ENCODE measurements at places on chromosomes 4 and X.
A peak's percentile ranks its signal among the peaks of the same experiment; 100 is the strongest.

DNA sequence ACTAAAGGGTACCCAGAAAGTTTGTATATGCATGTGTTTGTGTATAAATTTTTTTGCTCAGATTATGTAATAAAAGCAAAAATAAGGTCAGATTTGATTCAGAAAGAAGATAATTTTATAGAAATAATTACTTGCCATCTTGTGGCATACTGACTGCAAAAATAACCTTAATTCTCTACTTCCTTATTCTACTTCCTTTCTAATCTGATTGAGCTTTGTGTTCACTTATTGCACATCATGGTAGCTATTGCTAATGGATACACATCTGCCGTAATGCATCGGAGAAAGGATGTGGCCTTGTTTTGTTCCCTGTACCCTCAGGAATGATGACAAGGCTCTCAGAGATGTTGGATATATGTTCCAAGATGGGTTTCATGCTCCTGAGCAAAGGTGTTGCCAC is 10.5 kb upstream of the GNPDA2 start:
- no peak for DNase-seq

- no peak for DNase-seq
Observed at GRCh38 chrX:124256216-124256615, 76.2 kb upstream of the TEX13D start.

- peak; percentile 15 for DNase-seq
Observed at GRCh38 chr4:25030277-25031076, at the start of gene LGI2. LGI2 (minus strand) TSS chr4:25030946; CDS start chr4:25030693, 253 bp downstream.

GRCh38 chrX:143787341-143787740 is 66.8 kb upstream of the SPANXN2 start:
- no peak for DNase-seq

DNA sequence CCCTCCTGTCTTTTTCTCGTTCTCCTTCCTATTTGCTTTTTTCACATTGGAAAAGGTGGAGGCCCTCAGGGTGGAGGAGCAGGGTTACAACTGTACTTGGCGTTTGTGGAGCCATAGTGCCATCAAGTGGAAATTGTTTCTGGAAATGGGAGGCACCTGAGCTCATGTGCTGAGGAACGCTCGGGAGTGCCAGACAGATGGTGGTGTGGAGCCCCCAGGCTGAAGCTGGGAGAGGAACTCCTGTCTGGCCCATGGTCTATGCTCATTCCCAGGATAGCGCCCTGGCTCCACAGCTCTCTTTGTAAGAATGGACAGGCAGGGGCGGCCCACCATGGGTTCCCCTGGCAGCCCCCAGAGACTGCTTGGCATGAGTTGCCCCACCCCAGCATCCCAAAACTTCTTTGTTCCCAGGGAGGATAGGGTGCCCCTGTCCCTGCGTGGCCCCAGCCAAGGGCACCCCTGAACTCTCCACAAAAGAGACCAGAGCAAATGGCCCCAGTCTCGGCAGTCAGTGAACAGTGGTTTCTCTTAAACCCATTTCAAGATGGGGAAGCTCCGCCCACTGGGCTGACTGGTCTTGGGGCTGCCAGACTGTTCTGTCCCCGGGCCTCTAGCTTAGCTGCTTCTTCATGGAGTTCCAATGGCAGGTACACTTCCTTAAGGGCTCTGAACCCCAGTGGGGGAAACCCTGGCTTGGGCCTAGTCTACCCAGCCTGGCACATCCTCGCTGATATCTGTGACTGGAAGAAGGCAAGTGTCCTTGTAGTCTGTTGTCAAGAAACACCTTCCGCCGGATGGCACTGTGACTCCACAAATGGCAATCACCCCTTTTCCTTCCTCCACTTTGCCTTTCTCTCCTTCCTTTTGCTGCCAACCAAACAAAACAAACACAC is 70.1 kb downstream of the NBDY start:
- peak; percentile 27 for DNase-seq

DNA sequence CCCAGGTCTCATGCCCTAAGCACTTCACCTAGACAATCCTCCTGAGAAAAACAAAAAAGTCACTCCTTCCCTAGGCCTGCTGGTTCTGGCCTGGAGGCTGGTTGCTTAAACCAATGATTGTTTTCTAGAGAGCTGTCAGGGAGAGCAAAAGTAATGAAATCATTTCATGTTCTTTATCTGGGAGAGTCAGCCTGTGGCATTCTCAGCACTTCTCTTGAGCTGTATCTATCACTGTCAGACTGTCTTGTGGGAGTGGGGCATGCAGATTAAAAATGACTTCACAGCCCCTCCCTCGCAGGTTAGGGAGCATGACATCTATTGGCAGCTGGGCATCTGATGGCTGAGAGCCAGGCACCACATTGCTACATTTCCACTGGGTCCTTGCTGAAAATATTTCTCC is 20.4 kb upstream of the TMEM154 start:
- no peak for DNase-seq

DNA sequence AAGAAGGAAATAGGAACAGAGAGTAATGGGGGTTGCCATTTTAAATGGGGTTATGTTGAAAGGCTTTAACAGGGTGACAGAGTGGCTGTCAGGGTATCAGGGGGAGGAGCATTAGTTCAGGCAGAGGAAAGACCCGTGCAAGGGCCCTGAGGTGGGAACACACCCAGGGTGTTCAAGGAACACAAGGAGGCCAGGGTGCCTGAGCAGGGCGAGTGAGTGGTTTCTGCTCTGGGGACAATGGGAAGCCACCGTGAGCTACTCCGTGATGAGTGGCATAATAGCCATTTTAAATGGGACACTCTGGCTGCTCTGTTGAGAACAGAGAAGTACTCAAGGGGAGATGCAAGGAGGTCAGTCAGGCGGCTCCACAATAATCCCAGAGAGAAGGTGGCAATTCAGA is 4.5 kb downstream of the EVC2 start:
- no peak for DNase-seq

DNA sequence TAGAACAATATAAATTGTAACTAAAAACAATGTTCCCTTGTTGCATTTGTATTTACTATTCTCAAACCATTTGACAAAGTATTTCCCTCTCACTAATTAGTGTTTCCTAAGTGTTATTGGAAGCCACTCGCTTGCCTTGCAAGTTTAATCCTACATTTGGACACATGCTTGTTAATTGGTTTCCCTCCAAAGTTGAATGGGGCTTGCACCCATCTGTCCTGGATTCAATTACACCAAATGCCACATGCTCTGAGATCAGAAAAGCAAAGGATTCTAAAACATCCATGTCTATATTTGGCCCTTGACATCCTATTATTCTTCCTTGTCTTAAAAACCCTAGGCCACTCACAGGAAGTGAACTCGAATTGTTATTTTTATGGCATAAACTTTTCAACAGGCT is 146.6 kb downstream of the AMELX start:
- no peak for DNase-seq

DNA sequence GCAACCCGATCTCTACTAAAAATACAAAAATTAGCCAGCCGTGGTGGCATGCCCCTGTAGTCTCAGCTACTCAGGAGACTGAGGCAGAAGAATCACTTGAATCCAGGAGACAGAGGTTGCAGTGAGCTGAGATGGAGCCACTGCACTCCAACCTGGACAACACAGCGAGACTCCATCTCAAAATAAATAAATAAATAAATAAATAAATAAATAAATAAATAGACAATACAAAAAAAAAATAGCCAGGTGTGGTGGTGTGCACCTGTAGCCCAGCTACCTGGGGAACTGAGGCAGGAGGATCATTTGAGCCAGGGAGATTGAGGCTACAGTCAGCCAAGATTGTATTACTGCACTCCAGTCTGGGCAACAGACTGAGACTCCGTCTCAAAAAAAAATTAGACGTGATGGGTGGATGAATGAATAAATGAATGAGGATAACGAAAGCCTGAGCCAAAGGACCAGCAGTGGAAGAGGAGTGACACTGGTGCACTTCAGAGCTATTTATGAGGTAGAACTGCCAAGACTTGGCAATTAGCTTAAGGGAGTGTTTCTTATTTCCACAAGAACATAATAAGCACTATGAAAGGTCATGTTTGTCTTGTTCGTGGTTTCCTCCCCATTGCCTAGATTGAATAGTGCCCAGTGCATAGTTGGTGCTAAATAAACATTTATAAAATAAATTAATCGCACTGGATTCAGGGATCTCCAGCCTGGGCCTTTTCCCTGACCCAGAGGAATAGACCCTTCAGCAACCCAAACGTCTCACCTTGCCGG is 232.2 kb downstream of the IDS start:
- no peak for DNase-seq

- peak; percentile 71 for DNase-seq
Observed at GRCh38 chr4:138235419-138235952, 6.7 kb downstream of the SLC7A11 start.

DNA sequence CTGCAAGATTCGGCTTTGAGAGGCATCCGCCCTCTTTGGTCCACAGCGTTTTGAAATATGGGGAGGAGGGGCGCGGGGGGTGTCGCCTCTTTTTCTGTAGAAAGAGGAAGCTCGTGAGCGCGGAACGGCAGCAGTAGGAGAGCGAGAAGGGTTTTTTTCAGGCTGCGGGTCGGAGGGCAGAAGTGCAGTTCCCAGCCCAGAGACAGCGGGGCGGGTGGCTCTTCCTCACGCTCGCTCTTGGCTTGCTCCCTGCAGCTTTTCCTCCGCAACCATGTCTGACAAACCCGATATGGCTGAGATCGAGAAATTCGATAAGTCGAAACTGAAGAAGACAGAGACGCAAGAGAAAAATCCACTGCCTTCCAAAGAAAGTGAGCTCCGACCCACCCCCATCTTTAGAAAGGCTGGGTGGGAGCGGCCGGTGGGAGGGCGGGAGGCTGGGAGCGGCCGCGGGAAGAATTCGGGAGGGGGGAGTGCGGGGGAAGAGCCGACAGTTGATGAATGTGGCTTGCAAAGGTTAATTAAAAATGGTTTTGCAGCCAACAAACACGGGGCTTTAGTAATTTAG is 1.2 kb downstream of the TMSB4X start:
- peak; percentile 46 for DNase-seq

GRCh38 chrX:15471028-15471427 is 22.1 kb downstream of the PIR start:
- DNase-seq, result peak; percentile 75

DNA sequence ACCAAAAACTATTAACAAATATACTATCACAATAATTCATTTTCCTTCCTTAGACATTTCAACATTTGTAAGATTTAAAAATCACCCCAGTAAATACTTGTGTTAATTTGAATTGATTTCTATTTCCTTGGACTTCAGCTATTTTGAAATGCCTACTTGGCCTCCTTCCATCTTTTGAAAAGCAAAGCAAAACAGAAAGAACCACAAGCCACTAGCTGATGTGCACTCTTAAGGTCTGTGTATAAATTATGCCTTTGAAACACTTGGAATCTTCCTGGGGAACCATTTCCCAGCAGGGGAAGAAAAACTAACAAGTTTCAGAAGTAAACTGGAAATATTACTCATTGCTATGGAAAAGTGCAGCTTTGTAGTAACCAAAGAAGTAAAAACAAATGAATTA is 139.8 kb downstream of the CLCN4 start:
- no peak for DNase-seq

GRCh38 chrX:97397371-97397770 is 513.7 kb downstream of the RPA4 start:
- no peak for DNase-seq

DNA sequence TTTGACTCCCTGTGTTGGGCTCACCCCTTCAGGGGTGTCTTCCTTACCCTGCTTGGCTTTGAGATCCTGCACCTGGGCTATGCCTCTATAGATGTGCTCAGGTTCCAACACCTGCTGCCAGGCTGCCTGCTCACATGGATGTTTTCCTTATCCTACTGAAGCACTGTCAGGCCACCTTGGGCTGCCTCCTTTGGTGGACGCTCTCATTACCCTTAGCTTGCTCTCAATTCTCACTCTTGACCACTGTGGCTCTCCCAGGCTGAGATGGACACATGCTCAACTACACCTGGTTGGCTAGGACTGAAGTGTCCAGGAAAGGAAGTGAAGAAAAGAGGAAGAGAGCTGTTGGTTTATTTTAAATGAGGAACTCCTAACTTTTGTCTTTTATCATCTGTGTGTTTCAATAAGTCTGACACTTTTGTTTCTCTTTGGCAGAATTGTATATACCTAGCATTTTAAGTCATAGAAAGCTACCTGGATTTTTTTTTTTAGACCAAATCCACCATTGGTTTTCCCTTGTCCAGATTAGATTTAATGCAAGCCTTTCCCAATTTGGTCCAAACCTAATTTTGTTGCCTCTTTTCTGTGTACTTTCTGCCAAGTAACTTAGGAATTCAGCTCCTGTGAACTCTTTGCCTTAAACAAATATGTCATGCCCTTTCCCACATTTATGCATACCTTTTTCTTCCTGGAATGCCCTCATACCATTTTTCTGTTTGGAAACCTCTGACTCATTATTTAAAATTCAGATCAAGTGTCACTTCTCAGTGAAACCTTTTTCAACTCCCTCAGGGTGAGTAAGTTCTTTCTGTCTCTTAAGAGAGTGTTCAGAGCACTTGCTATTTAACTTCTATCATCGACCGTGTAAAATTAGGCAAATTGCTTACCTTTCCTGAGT is 175.8 kb downstream of the GC start:
- peak; percentile 93 for DNase-seq

GRCh38 chr4:78732332-78733104 is 43.6 kb upstream of the BMP2K start:
- no peak for DNase-seq

GRCh38 chr4:136818811-136819330 is 713.4 kb downstream of the PCDH18 start:
- DNase-seq, result no peak

- peak; percentile 90 for DNase-seq
Observed at GRCh38 chrX:43423876-43424275, 232.2 kb upstream of the MAOA start.

DNA sequence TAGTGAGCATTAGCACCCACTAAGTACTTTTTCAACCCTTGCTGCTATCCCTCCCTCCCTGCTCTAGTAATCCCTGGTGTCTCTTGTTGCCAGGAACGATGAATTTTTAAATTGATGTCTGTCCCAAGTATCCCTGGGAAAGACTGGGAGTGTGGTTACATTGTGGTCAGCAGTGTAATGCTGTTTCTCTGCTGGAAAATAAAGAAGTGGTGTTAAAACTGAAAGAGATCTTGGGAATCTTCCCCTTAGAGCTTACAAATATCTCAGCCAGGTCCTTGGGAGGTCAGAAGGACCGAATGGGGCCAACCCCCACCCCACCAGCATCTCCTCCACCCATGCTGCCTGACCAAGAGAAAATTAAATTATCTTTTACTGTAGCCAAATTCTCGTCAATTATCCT is 174.5 kb upstream of the MXRA5 start:
- no peak for DNase-seq

DNA sequence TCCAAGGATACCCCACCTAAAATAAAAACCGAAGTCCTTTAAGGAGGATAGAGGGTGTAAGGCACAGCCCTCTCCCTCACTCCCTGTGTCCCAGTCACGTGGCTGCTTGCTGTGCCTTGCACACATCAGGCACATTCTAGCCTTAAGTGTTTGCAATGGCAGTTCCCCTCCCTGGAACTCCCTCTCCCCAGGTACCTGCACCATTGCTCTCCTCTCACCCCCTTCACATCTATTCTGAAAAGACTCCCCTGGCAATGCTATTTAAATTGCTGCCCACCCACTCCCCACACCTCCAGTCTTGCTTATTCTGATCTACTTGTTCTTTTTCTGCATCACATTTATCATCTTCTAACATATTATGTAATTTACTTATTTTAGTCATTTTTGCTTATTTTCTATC is 91.6 kb upstream of the LNX1 start:
- no peak for DNase-seq
